Heart left ventricle (tissue), 16 donors: ENCODE measurements at places on chromosomes 2 and 18. TPM values are rescaled to one million over a fixed set of nuclear protein-coding genes. Genes with fewer than 3 reads are reported as not detected.

GRCh38 chr2:8090748-8091700 is 590.8 kb upstream of the ID2 start:
- no peaks in the 10 kb centered on the region for H3K36me3 ChIP-seq
- no peaks in the 10 kb centered on the region for H3K27me3 ChIP-seq
- no peak overlapping the region for H3K4me3 ChIP-seq
- peak; percentile 78 for DNase-seq
- H3K27ac ChIP-seq: no peak overlapping the region
- H3K4me1 ChIP-seq: no peaks in the 10 kb centered on the region

Gene LOXL3
- 4.4 TPM for total RNA-seq

Gene SLC66A2
- 19.7 TPM for total RNA-seq

DNA sequence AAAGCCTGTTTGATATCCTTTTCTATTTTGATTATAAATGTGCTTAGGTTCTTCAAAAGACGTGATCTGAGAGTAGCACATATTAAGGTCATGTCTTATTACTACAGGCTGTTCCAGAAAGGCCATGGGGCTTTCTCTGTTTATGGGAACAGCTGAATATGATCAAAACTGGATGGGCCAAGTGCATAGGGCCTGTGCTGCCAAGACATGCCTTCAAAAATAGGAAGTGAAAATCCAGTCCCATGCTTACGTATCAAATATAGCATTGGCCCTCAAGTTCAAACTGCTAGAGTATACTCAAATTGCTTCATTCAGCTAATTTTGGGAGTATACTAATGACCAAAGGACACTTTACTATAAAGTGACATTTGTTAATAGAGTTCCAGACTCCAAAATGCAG is 24.1 kb downstream of the SLC25A52 start:
- no peaks in the 10 kb centered on the region for H3K27me3 ChIP-seq
- H3K4me1 ChIP-seq: no peaks in the 10 kb centered on the region
- no peaks in the 10 kb centered on the region for H3K36me3 ChIP-seq

- H3K36me3 ChIP-seq: no peaks in the 10 kb centered on the region
- no peaks in the 10 kb centered on the region for H3K27me3 ChIP-seq
- peaks cover 17% of the 10 kb centered on the region for H3K4me1 ChIP-seq
- H3K4me3 ChIP-seq: no peak overlapping the region
- no peak overlapping the region for H3K27ac ChIP-seq
Measured at GRCh38 chr18:27712066-27712465, 464.9 kb downstream of the CDH2 start.

Gene OTX1
- total RNA-seq: not detected

GRCh38 chr2:5690718-5691220 is 1.4 kb upstream of the SOX11 start:
- DNase-seq: no peak
- no peak overlapping the region for H3K27ac ChIP-seq
- peak overlapping the region; percentile 49 for H3K4me3 ChIP-seq
- H3K27me3 ChIP-seq: peaks cover 40% of the 10 kb centered on the region
- peaks cover 2% of the 10 kb centered on the region for H3K4me1 ChIP-seq

Gene CIDEA
- 1.2 TPM for total RNA-seq

DNA sequence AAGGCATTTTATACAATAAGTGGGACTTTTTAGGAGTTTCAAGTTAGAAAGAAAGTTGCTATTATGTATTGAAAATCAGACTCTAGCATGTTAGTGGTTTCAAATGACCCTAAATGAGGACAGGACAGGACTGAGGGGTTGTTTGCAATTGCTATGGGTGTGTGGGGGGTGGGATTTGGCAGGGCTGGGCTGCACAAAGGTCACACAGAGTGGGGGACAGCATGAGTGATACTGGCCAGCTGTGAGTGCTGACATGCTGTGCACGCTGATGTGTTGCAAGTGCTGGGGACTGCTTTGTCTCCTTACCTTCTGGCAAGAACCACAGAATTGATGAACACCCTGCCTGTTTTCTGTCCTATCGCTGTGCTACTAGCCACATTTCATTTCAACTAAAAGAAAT is 29.8 kb downstream of the RNMT start:
- H3K27ac ChIP-seq: no peak overlapping the region
- H3K4me1 ChIP-seq: no peaks in the 10 kb centered on the region
- H3K36me3 ChIP-seq: peaks cover 87% of the 10 kb centered on the region

GRCh38 chr18:43572163-43572562 is 294.9 kb upstream of the SYT4 start:
- H3K27me3 ChIP-seq: no peaks in the 10 kb centered on the region
- no peak overlapping the region for H3K4me3 ChIP-seq
- H3K36me3 ChIP-seq: no peaks in the 10 kb centered on the region
- no peak for DNase-seq

Gene C2orf81
- 1.1 TPM for total RNA-seq

DNA sequence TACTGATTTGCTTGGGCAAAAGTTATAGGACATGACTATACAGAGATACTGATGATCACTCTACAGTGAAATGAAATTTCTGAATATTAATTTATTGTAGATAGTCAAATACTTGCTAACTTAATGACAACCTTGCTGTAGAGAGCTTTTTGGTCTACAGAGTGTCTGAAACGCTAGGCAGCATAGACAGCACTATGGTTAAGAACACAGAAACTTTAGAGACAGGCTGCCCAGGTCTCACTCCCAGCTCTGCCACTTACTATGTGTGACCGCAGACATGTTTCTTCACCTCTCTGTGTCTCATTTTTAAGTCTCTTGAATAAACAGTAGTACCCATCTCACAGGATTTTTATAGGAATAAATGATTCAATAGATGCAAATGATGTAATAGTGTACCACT is 247.0 kb downstream of the TCF4 start:
- no peak for DNase-seq
- no peaks in the 10 kb centered on the region for H3K4me1 ChIP-seq
- no peak overlapping the region for H3K4me3 ChIP-seq
- H3K36me3 ChIP-seq: no peaks in the 10 kb centered on the region
- H3K27me3 ChIP-seq: no peaks in the 10 kb centered on the region
